ENCODE measurements at places on chromosomes 7 and 10.

GRCh38 chr7:95784796-95785195 lies 12.4 kb downstream of the DYNC1I1 start:
- DNase-seq: no peak

DNA sequence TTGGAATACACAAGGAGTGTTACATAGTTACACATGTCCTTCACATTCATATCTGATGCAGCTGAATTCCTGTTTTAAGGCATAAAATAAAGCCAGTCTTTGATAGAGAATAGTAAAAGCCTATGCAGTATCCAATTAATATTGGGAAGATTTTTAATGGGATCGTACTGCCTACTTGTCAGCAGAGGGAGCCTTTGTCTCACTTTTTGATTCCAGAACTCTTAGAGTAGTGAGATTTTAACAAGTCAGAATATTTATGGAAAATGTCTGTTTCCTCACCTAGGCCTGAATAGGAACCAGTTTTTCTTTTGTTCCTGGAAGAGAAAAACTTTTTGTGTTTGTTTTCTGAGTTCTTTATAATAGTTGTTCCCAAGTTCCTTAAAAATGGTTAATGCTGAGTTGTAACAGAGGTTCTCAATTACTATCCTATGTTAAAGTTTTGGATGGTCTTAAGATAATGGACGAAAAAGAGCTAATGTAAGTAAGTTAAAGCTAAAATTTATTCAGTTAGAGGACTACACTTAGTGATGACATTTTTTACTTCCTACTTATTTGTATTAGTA lies 114.0 kb downstream of the BBS9 start:
- no peak for DNase-seq

DNA sequence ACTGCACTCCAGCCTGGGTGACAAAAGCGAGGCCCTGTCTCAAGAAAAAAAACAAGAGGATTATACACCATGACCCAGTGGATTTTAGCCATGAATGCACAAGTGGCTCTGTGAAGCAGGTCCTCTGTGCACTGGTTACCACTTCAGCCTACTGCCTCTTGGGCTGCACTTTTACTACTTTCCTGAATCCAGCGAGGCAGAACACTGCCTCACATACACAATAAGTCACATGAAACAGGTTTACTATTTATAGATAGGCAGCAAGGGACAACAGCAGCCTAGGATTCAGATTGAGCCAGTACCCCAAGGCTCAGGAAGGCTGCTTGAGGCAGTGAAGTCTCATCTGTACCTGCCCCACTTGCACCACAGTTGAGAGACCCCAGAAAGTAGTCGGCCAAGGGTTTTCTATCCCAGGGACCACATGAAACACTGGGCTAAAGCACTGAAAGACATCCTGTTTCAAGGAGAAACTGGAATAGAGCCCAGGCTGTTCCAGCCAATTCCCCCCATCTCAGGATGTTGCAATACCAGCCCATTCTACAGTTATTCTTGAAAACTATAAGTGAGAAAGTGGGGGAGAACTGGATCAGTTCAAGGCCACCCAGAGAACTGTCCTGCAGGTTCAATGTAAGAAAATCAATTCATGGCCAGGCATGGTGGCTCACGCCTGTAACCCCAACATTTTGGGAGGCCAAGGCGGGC lies 10.3 kb upstream of the OGDH start:
- no peak for DNase-seq

GRCh38 chr10:86360657-86361056 lies 5.9 kb downstream of the GRID1 start:
- DNase-seq: no peak

GRCh38 chr10:80356989-80357850 lies 639 bp downstream of the DYDC2 start:
- no peak for DNase-seq

DNA sequence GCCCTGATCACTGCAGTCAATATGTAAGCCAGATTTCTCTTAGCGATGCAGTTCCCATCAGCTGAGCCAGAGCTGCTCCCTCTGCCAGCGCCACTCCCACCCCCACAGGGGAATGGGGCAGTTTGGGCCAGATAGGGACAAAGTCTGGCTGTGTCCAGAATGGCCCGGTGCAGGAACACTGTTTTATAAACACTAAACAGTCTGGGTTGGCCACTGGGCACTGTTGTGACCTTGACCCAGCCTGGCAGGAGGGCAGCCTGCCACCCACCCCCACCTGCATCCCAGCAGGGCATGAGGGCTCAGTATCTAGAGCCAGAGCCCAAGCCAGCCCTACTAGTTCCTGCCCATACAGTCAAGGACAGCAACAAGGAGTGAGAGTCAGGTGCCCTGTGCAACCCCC lies 1.3 kb downstream of the OGDHL start:
- DNase-seq: no peak

DNA sequence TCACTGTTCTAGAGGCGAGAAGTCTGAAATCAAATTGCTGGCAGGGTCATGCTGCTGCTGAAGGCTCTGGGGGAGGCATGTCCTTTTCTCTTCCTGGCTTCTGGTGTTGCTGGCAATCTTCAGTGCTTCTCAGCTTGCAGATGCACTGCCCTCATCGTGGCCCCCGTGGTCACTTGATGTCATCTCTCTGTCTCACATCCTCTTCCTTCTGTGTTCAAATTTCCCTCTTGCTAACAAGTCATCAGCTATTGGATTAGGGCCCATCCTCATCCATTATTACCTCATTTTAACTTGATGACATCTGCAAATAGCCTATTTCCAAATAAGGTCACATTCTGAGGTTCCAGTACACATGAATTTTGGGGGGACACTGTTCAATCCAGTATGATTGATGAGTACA lies 36.6 kb upstream of the SRGN start:
- no peak for DNase-seq

DNA sequence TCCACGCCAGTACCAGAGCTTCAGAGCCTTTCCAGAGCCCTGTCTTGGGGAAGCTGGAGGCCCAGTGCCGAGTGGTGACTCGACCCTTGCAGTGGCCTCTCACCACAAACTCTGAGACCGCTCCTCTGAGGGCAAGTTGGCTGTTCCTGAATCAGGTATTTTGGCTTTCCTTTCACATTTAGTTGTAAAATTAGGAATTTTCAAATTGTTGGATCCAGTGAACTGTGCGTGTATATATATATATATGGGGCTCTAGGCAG lies 128.7 kb upstream of the UNC5B start:
- no peak for DNase-seq

DNA sequence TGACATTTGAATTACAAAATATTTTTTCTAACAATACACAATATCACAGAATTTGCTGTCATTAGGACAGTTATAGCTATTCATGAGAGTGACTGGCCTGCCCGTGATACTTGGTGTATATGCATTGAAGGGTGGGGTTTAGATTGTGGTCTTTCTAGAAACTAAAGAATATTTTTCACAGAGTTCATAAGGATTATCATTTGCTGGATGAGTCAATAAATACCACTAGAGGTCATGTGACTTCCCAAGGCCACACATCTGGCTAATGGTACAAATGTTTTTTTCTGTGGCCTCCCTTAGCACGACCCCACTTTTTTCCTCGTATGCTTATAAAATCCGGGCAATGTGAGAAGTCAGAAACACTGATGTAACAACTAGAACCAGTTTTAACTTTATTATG lies 5.2 kb downstream of the OPTN start:
- DNase-seq: no peak

DNA sequence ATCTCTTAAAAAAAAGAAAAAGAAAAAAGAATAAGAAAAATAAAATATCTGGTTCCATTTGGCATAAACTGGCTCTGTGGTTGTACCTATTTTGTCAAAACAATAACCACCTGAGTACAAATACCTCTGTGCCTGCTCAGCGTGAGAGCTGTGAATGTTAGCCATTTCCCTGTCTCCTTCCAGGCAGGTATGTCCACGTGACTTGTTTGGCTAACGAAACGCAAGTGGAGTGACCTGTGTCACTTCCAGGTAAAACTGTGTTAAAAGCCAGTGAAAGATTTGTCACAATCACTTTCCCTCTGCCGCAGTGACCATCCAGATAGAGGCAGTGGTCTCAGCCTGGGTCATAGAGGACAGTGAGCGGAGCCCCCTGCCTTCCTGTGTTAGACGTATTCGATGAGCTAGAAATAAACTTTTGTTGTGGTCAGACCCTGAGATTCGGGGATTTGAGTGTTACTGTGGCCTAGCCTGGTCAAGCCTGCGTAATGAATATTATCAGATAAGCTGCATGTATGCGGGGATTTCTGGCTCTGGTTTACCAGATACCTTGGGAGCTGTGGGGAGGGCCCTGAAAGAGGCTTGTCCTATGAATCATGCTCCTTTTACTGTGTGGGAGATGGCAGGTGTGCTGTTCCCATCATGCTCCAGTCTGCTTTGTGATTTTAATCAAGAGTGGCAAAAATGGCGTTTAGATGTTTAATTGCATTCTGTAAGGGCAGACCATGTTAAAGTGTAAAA lies 3.8 kb downstream of the PTER start:
- DNase-seq: no peak

DNA sequence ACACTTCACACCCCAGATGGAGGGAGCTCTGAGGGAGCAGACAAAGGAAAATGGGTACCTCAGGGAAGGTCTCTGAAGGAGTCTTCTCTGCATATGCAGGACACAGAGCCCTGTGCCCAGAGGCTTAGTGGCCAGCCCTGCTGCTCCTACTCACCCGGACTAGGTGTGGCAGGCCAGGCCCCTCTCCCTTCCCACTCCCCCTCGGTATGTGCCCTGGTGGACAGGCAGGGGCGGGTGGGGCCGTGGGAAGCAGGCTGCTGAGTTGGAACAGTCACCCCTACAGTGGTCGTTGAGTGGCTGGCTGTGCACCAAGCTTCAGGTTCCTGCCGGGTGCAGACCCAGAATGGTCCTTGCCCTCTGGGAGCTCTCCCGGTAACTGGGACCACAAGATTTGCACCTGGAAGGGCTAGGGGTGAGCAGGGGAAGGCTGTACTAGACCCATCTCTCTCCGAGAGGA lies 68.6 kb downstream of the ZMIZ1 start:
- no peak for DNase-seq

- DNase-seq: no peak
Measured at GRCh38 chr10:87603769-87604168, 55.9 kb upstream of the PAPSS2 start.

- DNase-seq: no peak
Measured at GRCh38 chr10:79293841-79294581, 53.3 kb upstream of the PPIF start.
